ENCODE measurements at places on chromosomes 6 and 20. TPM values are rescaled to one million over a fixed set of nuclear protein-coding genes. Genes with fewer than 3 reads are reported as not detected.

DNA sequence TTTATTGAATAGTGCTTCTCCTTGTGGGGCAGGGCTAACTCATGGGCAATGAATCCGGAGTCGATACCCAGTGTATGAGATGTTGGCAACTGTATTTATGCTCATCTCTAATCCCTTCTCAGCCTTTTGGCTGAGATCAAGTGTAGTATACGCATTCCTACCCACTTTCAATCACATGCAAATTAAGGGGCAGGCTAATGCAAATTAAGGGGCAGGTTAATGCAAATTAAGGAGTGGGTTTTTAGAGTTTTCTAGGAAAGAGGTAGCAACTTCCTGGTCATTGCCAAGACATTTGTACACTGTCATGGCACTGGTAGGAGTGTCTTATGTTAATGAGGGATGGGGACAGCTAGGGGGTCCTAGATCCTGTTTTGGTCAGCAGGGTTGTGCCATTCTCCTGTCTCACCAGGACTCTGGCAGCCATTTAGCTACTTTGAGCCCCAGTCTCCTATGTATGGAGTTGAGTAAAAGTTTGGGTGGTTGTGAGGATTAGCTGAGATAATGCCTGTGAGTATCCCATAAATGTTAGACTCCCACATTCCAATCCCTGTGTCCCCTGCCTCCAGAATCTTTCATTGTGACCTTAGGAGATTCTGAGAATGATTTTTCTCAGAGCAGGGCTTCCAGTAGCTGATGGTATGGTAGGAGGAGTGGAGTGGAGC lies at the start of gene CNBD2:
Gene CNBD2, plus strand, starts transcription at position 612 of the 662 bp plus-strand sequence. CDS start 173 bp downstream, outside the sequence.
- DNase-seq, result no peak

DNA sequence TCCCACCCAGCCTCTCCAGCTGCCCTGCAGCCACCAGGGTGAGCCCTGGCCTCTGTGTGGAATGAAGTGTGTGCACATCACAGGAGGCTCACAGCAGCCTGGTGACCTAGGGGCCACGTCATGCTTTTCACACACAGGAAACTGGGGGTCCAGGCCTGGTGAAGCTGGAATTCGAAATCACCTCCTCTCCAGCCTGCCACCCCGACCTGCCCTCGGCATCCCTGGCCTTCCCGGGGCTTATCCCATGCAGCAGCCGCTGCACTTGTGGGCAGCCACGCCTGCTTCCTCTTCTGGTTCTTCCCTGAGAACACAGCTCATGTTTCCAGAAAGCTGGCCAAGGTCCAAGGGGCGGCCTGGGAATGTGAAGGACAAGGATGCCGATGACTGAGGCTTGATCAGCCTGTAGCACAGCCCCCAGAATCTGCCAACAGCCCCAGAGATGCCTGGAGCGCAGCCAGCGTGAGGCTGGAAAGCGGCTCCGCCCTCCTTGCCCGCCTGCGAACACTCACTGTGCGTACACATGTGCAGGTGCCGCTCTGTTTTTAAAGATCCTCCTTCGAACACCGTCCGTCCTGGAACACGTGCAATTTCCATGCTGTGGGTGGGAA lies 4.2 kb upstream of the NTSR1 start:
- peak; percentile 86 for DNase-seq

DNA sequence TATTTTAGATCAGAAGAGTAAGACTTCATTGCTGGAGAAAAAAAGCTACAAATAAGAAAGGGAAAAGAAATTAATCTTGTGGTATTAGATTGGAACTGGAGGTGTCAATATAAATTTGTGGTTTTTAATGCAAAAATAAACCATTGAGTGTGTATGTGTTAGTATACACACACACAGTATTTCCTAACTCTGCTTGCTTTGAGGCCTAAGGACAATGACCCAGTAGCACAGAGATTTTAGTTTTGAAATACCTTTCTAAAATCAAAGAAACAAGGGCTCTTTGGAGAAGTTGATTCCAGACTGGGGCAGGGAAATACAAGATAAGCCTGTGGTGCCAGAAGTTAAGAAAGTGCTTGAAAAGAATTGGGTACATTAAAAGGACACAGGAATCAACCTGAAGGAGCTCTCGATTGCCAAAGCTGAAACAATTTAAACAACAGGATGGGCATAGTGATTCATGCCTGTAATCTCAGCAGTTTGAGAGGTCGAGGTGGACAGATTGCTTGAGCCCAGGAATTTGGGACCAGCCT lies 84.6 kb upstream of the DTNBP1 start:
- no peak for DNase-seq

GRCh38 chr6:126944512-126944911 lies 174.0 kb upstream of the RSPO3 start:
- DNase-seq, result no peak

DNA sequence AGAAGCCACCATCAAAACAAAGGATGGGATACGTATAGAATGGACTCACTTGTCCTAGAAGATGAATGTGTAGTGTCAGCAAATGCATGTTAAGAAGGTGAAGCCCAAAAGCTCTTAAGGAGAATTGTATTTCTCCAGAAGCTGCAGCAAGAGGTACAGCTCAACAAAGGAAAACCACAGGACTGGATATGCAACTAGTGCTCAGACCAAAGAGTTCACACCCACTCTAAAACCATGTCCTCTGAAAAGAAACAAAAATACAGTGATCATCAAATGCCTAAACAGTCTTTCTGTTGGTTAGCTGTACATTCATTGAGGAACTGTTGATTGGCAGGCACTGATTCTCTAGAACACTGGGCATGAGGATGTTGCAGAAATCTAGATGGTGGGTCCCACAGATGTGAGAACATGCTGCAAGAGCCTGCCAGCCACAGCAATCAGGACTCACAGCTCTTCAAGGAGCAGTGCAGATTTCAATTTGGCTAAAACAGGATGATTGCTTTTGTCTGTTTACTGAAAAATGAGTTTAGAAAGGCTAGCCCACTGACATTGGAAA lies 94.6 kb downstream of the COL9A1 start:
- DNase-seq, result no peak

DNA sequence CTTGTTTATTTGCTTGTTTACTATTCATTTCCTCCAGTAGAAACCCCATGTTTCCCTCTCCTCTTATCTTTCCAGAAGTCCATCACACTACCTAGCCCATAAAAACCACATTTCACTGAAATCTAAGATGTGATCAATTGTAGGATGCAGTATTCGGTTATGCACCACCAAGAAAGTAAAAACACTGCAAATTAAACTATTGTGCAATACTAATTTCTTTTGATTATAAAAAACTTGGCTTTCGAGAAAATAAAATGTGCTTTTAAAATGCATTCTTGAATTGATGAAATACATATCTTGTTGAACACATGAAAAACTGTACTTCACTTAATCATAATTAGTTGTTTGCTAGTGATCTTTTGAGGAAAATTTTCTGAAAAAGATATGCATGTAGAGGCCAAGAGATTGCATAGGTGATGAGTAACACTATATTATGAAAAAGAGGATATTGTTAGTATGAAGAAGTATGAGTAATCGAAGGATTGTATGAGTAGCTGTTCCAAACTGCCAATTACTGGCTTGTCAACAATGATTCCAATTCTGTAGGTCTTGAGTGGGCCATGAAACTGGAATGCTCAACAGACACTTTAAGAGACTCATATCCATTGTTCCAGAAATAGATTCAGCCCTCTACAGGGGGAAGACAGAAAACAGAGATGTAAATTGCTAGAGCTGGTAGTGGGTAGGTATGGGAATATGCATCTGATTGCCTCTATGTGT lies 79.7 kb downstream of the RNF217 start:
- no peak for DNase-seq

DNA sequence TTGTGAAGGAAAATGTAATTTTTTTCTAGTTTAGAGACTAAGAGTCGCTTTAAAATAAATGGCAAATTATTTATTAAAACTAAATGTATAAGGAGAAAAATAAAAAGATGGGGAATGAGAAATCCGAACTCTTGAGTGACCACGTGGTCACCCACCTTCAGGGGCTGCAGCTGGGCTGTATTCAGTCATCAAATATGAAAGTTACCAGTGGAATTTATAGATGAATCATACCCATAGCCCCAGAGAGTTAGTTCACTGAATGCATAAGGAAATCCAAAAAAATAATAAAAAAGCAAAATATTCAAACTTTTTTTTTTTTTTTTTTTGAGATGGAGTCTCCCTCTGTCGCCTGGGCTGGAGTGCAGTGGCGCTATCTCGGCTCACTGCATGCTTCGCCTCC lies 947.7 kb upstream of the ADGRB3 start:
- no peak for DNase-seq

Gene CDSN
- total RNA-seq, result not detected

GRCh38 chr20:43749734-43750294 lies 23.0 kb upstream of the GTSF1L start:
- DNase-seq, result no peak

- no peak for DNase-seq
Measured at GRCh38 chr6:148374040-148374774, 31.6 kb downstream of the SASH1 start.

- DNase-seq, result no peak
Measured at GRCh38 chr20:50546729-50547314, 36.6 kb downstream of the PTPN1 start.

GRCh38 chr6:35477551-35478179 lies 9.5 kb downstream of the RPL10A start:
- DNase-seq, result no peak

GRCh38 chr6:157224951-157225574 lies 98.3 kb downstream of the TMEM242 start:
- no peak for DNase-seq

GRCh38 chr20:24627926-24628325 lies 158.5 kb downstream of the SYNDIG1 start:
- no peak for DNase-seq

- no peak for DNase-seq
Measured at GRCh38 chr6:26019261-26019830, 56.7 kb downstream of the TRIM38 start.
